ENCODE measurements at places on chromosomes 16 and 17. TPM values are rescaled to one million over a fixed set of nuclear protein-coding genes. Genes with fewer than 3 reads are reported as not detected.

- H3K36me3 ChIP-seq, result no peaks in the 10 kb centered on the region
- DNase-seq, result no peak
- no peak overlapping the region for H3K27ac ChIP-seq
- no peaks in the 10 kb centered on the region for H3K27me3 ChIP-seq
These were observed 52.4 kb upstream of the NLK start for GRCh38 chr17:27990100-27990499.

- H3K27me3 ChIP-seq, result no peaks in the 10 kb centered on the region
- H3K4me1 ChIP-seq, result no peaks in the 10 kb centered on the region
- H3K27ac ChIP-seq, result no peak overlapping the region
- no peak for DNase-seq
- H3K4me3 ChIP-seq, result no peak overlapping the region
These were observed 390.9 kb downstream of the SEC14L1 start for GRCh38 chr17:77531641-77532040.

DNA sequence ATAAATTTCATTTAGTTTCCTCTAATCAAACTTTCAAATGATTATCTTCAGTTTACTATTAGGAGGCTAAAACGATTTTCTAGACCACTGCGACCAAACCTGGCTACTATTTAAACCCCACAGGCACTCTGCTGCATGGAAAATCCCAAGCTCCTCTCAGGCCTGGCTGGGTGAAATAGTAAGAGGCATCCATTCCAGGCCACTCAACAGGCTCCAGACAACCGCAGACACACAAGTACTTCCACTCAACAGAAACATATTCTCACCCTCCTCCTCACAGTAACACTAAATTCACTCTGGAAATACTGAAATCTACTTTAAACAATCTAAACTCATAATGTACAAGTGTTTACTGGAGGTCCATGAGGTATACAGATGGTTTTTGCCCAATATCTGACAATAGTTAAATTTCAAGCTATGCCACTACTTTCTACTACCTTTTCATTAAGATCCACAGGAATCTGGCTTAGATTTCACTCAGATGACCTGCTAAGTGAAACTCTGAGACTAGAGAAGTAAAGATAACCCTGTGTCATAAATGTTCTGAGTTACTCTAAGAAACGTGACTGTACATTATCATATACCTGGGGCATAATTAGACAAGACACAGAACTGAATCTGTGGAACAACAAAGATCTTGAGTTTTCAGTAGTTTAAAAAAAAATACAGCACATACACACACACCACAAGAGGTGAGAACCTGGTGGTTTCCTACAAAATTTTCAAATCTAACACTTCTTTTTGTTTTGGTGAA is 10.4 kb downstream of the VPS53 start:
- H3K4me3 ChIP-seq, result no peak overlapping the region
- no peak overlapping the region for H3K27ac ChIP-seq
- H3K27me3 ChIP-seq, result no peaks in the 10 kb centered on the region
- peaks cover 2% of the 10 kb centered on the region for H3K4me1 ChIP-seq

GRCh38 chr17:65515512-65515911 is 45.9 kb downstream of the AXIN2 start:
- H3K36me3 ChIP-seq, result no peaks in the 10 kb centered on the region
- DNase-seq, result no peak
- no peaks in the 10 kb centered on the region for H3K27me3 ChIP-seq

The LRRC3C gene
- not detected for total RNA-seq

DNA sequence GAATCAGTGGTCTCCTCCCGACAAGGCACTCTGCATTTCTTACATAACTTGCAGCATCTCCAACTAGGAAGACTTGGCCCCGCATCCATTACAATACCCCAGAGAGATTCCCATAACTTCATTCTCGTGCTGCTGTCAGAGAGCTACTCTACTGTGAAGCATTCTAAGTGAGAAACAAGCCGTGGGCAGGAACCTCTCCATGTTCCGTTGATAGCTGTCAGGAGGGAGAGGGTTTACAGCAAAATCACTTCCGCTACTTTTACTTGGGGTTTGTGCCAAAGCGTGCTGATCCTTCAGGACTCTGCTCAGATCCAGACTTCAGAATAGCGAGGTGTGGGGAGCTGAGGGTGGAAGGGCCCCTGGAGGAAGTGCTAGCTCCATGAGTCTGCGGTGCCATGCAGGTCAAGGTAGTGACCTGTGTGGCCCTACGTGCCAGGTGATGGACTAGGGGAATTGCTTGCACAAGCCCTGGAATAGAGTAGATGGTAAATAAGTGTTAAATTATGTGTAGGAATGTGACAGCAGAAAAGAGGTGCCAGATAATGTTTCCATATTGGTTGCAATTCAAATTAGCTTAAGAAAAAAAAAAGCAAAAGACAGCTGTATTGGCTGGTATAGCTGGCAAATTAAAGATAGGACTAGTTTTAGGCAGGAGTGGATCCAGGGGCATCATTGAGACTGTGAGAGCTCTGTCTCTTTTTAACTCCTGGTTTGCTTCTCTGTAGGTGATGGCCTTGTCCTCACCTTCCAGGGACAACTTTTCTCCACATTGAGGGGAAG is 358.5 kb upstream of the ERCC4 start:
- H3K27ac ChIP-seq, result no peak overlapping the region
- DNase-seq, result no peak
- no peak overlapping the region for H3K4me3 ChIP-seq
- H3K4me1 ChIP-seq, result no peaks in the 10 kb centered on the region
- no peaks in the 10 kb centered on the region for H3K27me3 ChIP-seq
- H3K36me3 ChIP-seq, result no peaks in the 10 kb centered on the region

The GGT6 gene
- 1.8 TPM for total RNA-seq

- H3K36me3 ChIP-seq, result no peaks in the 10 kb centered on the region
- H3K4me3 ChIP-seq, result peak overlapping the region; percentile 100
- peak overlapping the region; percentile 76 for H3K27ac ChIP-seq
- peak; percentile 72 for DNase-seq
These were observed 550 bp downstream of the EIF4A3 start for GRCh38 chr17:80146121-80147034.

DNA sequence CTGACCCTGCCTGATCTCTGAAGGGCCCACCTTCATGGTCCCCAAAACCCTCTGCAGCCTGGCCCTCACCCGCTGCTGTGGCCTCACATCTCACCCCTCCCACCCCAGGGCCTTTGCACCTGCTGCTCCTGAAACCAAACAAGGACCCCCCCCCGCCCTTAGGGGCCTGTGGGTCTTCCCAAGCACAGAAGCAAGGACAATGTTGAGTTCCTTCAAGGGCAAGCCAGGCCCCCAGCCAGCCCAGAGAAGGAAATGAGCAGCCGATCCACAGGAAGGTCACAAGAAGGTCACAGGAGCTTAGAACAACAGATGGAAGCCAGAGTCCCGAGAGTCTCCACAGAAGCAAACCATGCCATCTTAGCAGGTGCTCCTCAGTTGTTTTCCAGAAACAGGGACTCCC is 493 bp upstream of the PDE6G start:
- DNase-seq, result no peak
- H3K27me3 ChIP-seq, result no peaks in the 10 kb centered on the region
- H3K36me3 ChIP-seq, result no peaks in the 10 kb centered on the region
- no peak overlapping the region for H3K4me3 ChIP-seq

DNA sequence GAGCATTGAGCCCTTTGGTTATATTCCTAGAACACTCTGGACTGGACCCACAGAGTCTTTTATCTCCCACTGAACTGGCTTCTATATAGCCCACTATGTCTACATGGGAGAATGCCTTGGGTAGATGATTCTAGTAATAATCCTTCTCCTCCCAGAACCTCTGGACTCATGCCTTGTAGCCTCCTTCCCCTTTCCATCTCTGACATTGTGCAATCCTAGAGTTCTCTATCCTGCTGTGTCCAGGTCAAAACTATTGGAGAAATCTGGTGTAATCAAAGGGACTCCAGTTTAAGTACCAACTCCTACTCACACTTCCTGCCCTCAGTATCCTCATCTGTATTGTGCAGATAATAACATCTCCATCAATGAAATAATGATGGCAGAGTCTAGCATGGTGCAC is 9.1 kb downstream of the RCVRN start:
- no peak overlapping the region for H3K27ac ChIP-seq
- H3K4me3 ChIP-seq, result no peak overlapping the region
- no peak for DNase-seq

The TTYH2 gene
- 23.0 TPM for total RNA-seq

DNA sequence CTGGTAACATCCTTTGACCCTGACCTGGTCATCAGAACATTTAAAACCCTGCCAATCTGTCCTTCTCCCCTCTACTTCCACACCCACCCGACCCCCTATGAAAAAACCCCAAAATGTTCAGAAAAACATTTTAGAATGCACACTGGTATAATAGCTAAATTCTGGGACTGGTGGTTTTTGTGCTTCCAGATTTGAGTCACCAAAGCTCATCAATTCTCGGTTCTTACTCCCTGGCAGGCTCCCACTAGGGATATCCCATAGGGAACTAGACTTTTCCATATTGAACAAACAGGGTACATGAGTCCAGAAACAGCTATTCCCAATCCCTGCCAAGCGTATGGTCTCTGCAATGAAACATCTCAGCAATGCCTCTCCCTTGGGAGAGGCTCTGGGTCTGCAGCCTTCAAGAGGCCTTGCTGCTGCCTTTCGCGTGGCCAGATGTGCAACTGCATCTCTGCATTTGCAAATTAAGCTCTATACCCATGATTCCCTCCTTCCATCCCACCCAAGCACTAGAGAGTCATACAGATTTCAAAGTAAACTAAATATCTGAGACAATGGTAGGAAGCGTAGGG is 67.7 kb downstream of the SMG6 start:
- H3K36me3 ChIP-seq, result no peaks in the 10 kb centered on the region
- H3K4me3 ChIP-seq, result no peak overlapping the region
- DNase-seq, result no peak
- H3K4me1 ChIP-seq, result peaks cover 30% of the 10 kb centered on the region

GRCh38 chr17:28960256-28961061 is 9.1 kb upstream of the PHF12 start:
- no peaks in the 10 kb centered on the region for H3K4me1 ChIP-seq
- H3K36me3 ChIP-seq, result no peaks in the 10 kb centered on the region
- H3K27ac ChIP-seq, result no peak overlapping the region
- no peak for DNase-seq
- no peaks in the 10 kb centered on the region for H3K27me3 ChIP-seq

The WSCD1 gene
- 2.1 TPM for total RNA-seq

The CNTNAP4 gene
- total RNA-seq, result not detected

DNA sequence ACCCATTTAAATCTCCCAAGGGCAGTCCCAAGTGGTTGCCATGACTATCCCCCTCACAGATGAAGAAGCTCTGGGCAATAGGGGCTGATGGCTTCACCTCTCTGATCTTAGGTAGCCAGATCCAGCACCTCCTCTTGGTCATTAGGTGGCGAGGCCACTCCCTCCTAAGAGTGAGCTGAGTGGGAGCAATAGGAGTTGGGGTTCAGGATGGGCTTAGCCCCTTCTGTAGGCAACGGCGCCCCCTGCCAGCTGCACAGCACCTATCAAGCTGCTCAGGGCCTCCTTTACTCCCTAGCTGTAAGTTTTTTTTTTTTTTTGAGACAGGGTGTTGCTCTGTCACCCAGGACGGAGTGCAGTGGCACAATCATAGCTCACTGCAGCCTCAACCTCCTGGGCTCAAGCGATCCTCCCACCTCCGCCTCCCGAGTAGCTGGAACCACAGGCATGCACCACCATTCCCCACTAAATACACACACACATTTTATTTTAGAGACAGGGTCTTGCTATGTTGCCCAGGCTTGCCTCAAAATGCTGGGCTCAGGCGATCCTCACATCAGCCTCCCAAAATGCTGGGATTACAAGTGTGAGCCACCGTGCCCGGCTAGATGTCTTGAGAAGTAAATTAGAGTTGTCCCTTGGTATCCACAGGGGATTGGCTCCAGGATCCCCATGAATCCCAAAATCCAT is 3.5 kb upstream of the RRAD start:
- no peak overlapping the region for H3K27ac ChIP-seq
- no peaks in the 10 kb centered on the region for H3K36me3 ChIP-seq
- H3K4me1 ChIP-seq, result peaks cover 9% of the 10 kb centered on the region
- H3K4me3 ChIP-seq, result no peak overlapping the region
- no peaks in the 10 kb centered on the region for H3K27me3 ChIP-seq

The KRTAP9-4 gene
- not detected for total RNA-seq

DNA sequence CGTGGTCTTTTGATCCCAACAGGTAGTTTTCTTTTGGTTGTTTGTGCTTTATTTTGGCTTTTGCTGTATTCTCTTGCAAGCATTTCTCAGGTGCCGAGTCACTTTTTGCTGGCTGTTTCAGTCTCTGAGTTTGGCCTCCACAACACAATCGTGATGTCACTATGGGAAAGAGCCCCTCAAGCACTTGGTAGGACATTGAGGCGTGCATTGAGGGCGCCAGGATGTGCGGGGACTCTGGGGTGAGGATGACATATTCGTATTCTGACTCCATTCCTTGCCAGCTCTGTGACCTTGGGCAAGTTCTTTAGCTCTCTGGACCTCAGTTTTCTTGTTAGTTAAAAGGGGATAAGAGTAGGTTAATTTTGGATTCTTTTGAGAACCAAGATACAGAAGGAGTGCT is 13.0 kb downstream of the KSR1 start:
- peaks cover 2% of the 10 kb centered on the region for H3K4me1 ChIP-seq
- H3K4me3 ChIP-seq, result no peak overlapping the region
- no peak for DNase-seq
- H3K27me3 ChIP-seq, result no peaks in the 10 kb centered on the region
- H3K27ac ChIP-seq, result no peak overlapping the region

The TMC5 gene
- total RNA-seq, result 1.5 TPM

DNA sequence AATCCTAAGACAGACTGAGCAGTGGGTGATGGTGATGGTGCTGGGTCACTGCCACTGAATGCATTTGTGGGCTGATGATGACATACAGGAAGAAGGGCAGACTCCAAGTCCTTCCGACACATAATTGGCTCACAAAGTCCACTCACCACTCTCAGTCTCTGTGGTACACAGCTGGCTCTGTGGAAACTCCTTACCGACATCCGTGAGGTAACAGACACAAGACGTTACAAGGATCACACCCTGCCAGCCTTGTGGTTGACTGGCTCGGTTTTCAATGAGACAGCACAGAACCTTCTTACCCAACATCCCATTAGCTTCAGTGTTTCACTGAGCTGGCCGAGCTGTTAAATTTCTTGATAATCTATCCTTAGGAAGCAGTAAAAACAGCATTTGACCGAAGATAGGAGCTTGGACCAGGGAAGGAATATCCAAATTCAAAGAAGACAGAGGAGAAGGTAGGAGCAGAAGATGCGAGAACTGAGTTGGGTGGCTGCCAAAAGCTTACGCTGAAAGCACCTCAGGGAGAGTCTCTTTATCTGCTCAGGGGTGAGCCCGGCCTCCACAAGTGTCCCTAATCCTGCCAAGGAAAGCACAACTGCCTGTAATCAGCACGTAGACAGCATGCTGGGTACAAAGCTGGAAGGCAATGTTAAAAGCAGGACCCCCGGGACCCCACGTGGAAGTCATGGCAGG is 5.5 kb upstream of the MXRA7 start:
- peaks cover 2% of the 10 kb centered on the region for H3K4me1 ChIP-seq
- H3K4me3 ChIP-seq, result no peak overlapping the region
- H3K36me3 ChIP-seq, result no peaks in the 10 kb centered on the region
- peak; percentile 36 for DNase-seq
- H3K27ac ChIP-seq, result no peak overlapping the region

DNA sequence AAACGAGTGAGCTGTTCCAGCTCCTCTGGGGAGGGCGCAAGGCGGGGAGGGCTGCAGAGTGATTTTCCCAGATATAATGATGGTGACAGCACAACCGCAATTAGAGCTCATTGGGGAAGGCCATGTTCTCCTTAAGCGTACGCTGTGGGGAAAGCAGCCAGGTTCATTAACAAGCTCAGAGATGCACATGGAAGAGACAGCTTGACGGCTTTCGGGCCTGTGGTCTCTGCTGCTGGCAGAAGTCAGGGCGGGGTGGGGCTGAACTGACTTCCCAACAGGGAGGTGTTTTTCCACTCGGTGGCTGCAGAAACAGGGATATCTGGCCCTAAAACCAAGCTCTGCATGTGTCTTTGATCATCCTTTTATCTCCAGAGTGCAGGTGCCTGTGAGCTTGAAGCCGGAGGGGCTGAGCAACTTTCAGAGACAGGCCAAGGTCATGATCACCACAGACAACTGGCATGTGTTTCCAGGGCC is 24.0 kb upstream of the CACNG1 start:
- no peaks in the 10 kb centered on the region for H3K36me3 ChIP-seq
- no peak for DNase-seq
- H3K27ac ChIP-seq, result no peak overlapping the region
- H3K4me1 ChIP-seq, result no peaks in the 10 kb centered on the region
